ENCODE measurements at places on chromosomes 13 and 19. TPM values are rescaled to one million over a fixed set of nuclear protein-coding genes. Genes with fewer than 3 reads are reported as not detected.

C19orf85 gene
- total RNA-seq = not detected

EFNA2 gene
- not detected for total RNA-seq

- no peak for DNase-seq
These were observed 191.5 kb downstream of the TEX29 start for GRCh38 chr13:111511805-111512504.

- DNase-seq = no peak
These were observed 2.7 kb downstream of the MTUS2 start for GRCh38 chr13:28822801-28823200.

Data from heart right ventricle (tissue), 16 donors.